ENCODE measurements at places on chromosomes 13 and 19.

- DNase-seq, result no peak
Observed at GRCh38 chr19:35205733-35206323, 22.7 kb downstream of the FAM187B start.

DNA sequence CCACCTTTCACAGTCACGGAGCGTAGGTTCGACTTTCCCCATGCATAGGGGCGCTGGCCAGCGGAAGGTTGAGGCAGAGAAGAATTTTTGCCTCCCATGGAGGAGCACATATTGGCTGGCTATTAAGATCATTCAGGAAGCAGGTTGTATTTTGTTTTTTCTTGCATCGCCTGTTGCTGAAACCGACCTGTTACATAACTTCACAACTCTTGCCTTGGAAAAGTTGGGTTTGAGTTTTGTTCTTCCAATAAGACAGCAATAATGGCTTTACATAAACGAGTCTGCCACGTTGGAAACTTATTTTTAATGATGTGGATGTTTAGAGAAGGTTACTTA, 1.4 kb downstream of the UPF1 start:
- no peak for DNase-seq

GRCh38 chr19:55406826-55407549, 600 bp downstream of the UBE2S start:
- DNase-seq, result no peak

- DNase-seq, result no peak
Observed at GRCh38 chr13:30654430-30654829, 36.7 kb downstream of the USPL1 start.

- no peak for DNase-seq
Observed at GRCh38 chr13:26471807-26472206, 85.7 kb upstream of the WASF3 start.

GRCh38 chr13:73061876-73062275, 3.1 kb downstream of the KLF5 start:
- no peak for DNase-seq

DNA sequence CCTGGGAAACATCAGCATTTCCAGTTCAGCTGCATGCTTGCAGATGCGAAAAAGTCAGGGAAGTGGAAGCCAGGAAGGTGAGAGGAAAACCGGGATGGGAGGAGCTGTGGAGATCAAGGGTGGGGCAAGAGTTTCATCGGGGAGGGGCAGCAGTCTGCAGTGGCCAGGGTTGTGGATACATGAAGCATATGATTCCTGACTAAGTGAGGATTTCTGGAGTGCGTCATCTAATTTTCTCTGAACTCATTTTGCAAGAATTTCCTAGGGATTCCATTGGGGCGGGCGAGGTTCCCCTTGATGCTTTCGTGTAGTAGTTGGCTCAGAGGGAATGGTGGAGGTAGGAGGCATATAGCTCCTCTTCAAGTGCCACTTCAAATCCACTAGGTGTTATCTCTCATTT, 344.1 kb upstream of the TMTC4 start:
- peak; percentile 4 for DNase-seq

- no peak for DNase-seq
Observed at GRCh38 chr19:39448271-39448670, 2.9 kb downstream of the SUPT5H start.

All from AG04450 (cell line).